ENCODE measurements at places on chromosomes 11 and 22. TPM values are rescaled to one million over a fixed set of nuclear protein-coding genes. Genes with fewer than 3 reads are reported as not detected.

FDX1 gene
- total RNA-seq, result 11.3 TPM

OR8K3 gene
- total RNA-seq, result not detected

GRCh38 chr22:39577366-39577765, 6.8 kb downstream of the CACNA1I start:
- no peak for DNase-seq

DNA sequence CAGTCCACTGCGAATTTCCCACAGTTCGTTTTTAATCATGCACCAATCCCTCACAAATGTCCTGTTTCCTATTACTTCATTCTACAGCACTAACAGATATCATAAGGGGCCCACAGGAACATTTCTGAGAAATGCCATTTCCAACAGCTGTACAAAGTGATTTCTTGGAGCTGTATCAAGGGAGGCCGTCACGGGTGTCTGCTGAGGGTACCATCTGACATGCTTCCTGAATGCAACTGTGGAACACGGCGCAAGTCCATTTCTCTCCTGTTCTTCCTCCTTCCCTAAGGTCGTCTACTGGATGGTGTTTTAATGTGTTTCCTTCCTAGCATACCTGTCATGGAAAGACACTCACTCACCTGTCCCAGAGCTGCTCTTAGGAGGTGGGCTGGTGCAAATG, 320.7 kb downstream of the LARGE1 start:
- DNase-seq, result no peak

GRCh38 chr22:26671317-26672059, 14.1 kb downstream of the MIAT start:
- no peak for DNase-seq

DNA sequence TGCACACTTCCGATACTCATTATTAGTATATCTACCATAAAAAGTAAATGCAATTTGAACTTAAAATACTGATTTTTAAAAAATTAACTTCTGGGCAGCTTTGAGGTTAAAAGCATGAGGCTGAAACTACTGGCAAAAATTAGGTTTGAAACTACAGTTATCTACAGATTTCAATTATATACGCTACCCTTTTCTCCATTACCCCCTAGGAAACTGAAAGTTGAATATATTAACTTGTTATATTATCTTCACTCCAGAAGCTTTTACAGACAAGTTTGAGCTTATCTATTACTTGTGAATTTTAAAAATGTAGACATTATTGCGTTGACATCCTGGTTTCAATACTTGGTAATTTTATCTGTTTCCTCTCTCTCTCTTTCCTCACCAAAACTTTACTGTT, 96.7 kb upstream of the DDI1 start:
- no peak for DNase-seq

- DNase-seq, result no peak
Measured at GRCh38 chr11:5200582-5200981, at the start of gene OR51V1. TSS of gene OR51V1 (minus strand) at chr11:5200682. CDS start at chr11:5200682, 0 bp downstream.

Measured in neural progenitor cell (in vitro differentiated cells).